ENCODE measurements at places on chromosomes 5 and 9.

DNA sequence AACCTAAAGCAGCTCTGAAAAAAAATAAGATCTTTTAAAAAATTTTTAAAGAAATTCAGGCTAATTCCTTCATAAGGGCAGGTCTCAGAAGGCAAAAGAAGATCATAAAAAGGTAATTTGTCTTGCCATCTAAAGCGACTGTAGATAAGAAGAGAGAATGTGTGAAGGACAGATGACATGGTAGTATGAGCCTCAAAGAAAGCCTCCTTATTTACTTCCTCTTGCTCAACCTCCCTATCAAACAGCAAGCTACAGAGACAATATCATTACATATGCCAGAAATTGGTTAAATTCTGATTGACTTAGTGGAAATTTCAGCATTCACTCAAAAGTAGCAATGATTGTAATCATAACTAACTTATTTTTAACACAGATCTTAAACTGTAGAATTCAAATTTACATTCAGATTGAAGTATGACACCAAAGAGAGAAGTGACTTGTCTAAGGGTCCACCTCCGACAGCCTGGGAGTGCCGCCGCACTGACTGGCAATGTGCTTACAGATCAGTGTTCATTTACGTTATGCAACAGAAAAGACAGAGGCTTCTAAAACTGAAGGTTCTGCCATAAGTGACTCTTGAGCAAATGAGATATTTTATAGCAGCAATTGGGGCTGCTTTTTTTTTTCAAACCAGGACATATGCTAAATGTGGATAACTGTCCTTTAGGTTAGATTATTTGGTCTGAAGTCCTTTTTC lies 132.0 kb downstream of the CEMIP2 start:
- DNase-seq, result no peak

DNA sequence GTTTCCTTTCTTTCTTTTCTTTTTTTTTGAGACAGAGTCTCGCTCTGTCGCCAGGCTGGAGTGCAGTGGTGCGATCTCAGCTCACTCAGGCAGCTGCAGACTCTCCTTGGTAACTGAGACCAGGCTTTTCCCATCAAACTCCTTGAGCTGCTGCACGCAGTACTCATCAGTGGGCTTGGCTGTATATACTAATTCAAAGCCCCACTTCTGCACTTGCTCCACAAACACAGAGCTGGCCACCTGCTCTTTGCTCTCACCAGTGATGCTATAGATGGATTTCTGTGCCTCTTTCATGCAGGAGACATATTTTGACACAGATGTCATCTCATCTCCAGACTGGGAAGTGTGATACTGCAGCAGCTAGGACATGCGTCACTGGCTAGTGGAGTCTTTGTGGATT lies 252.7 kb downstream of the AP3B1 start:
- no peak for DNase-seq

- DNase-seq, result no peak
These were observed 49.9 kb downstream of the CDO1 start for GRCh38 chr5:115766608-115767007.

GRCh38 chr5:111840036-111840674 lies 83.2 kb upstream of the NREP start:
- no peak for DNase-seq

GRCh38 chr5:41893074-41893851 lies 10.9 kb upstream of the RIMOC1 start:
- DNase-seq, result no peak

GRCh38 chr5:31427013-31427723 lies 104.7 kb downstream of the DROSHA start:
- DNase-seq, result no peak

- no peak for DNase-seq
These were observed 1922.1 kb upstream of the WWC1 start for GRCh38 chr5:166369346-166369745.

GRCh38 chr9:130477564-130477963 lies 32.8 kb downstream of the ASS1 start:
- no peak for DNase-seq

DNA sequence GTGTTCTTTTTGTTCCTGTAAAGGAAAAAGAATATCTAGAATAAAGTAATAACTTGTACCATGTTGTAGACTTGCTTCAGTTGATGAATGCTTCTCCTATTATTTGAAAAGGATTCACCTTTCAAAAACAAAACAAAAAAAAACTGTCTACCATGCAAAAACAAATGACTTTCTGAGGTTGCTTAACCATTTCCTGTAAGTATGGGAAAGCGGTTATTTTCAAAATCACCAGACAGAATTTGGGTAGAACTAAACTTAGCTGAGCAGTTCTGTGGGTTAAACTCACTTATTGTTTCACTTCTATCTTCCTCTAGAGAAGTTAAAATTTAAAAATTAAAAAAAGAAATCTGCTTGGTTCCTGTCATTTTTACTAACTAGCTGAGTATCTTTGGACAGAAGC lies 25.2 kb downstream of the LNPEP start:
- DNase-seq, result no peak

- peak; percentile 90 for DNase-seq
These were observed 7.6 kb upstream of the BARX1 start for GRCh38 chr9:93962561-93963440.

DNA sequence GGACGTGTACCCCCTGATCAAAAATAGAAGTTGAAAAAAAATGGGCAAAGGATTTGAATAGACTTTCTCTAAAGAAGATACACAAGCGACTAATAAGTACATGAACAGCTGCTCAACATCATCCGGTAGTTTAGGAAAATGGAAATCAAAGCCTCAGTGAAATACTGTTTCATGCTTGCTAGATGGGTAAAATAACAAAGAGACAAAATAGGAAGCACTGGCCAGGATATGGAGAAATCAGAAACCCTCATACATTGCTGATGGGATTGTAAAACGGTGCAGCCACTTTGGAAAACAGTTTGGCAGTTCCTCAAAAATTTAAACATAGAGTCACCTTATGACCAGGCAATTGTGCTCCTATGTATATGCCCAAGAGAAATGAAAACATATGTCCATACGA lies 65.0 kb upstream of the SUB1 start:
- no peak for DNase-seq

GRCh38 chr5:5605170-5605764 lies 182.8 kb downstream of the ICE1 start:
- no peak for DNase-seq

- DNase-seq, result no peak
These were observed 183.9 kb upstream of the DMAC1 start for GRCh38 chr9:7983490-7983889.

GRCh38 chr9:9950813-9951212 lies 662.0 kb downstream of the PTPRD start:
- no peak for DNase-seq

DNA sequence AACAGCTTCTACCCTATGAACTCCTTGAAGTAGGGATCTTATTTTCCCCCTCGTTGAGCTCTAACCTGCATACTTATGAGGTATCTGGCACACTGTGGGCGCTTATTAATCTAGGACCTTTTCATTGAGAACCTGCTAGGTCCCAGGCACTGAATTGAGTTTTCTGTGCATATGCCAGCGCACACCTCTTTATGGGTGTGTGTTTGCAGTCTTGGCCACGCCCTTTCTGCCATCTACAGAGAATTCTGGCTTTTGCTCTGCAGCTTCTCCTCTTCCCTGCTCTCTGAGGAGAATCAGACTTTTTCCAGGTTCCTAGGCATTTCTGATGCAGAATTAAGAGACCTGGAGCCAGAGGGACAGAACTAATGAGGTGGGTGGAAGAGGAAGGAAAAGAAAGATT lies 25.4 kb upstream of the SSBP2 start:
- no peak for DNase-seq

- DNase-seq, result peak; percentile 37
These were observed 142.7 kb downstream of the C5orf15 start for GRCh38 chr5:133825631-133826289.

GRCh38 chr5:142736247-142736632 lies 33.9 kb upstream of the ARHGAP26 start:
- no peak for DNase-seq
